GM23248 (cell line): ENCODE measurements at places on chromosomes 16 and 17. TPM values are rescaled to one million over a fixed set of nuclear protein-coding genes. Genes with fewer than 3 reads are reported as not detected.
A peak's percentile ranks its signal among the peaks of the same experiment; 100 is the strongest.

DNA sequence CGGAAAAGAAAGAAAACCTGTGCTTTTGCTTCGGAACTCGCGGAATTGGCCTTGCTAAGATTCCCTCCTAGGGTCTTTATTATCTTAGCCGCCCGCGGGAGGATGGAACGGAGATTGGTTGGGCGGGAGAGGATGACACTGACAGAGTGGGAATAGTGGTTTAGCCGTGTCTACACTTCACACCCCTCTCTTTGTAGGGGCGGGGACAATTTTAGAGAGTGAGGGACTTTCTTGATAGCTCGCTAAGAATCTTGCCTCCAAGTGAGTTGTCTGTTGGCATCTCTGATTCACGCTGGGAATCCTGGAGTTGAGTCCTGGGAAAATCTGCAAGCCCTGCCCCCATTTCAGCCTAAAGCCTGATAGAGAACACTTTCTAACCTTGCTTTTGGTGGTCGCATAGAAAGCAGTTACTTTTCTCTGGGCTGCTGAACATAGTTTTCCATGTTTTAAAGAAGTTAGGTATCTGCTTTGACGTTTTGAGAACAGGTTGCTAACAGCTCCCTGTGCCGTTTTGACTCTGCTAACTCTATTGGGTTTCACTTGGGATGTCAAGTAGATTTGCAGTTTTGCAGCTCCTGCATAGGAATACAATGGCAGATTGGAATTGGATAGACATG lies 697 bp downstream of the NOL11 start:
- peak overlapping the region; percentile 100 for H3K4me3 ChIP-seq
- H3K4me1 ChIP-seq, result peaks cover 15% of the 10 kb centered on the region; the same call in 1 of the 2 replicates
- H3K36me3 ChIP-seq, result peaks cover 17% of the 10 kb centered on the region
- peak; percentile 73 for DNase-seq
- peak overlapping the region; percentile 89 for H3K27ac ChIP-seq

DNAAF8 gene
- 1.7 and 2.3 TPM in 2 replicates for polyA plus RNA-seq

EPOP gene
- polyA plus RNA-seq, result 1.0 and 1.2 TPM in 2 replicates

DNA sequence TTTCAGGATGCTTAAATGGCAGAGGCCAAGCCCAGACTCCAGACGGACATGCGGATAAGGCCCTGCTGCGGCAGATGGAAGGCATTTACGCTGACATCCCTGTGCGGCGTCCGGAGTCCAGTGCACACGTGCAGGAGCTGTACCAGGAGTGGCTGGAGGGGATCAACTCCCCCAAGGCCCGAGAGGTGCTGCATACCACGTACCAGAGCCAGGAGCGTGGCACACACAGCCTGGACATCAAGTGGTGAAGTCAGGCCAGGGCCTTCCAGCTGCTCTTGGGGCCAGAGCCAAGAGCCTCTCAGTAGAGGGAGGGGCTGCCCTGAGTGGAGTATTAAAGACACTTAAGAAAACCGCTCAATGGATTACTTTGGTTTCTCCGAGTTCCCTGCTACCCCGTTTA lies 29.4 kb downstream of the NARF start:
- no peak for DNase-seq
- peaks cover 6% of the 10 kb centered on the region; the same call in 1 of the 2 replicates for H3K36me3 ChIP-seq
- H3K4me1 ChIP-seq, result peaks cover 18% of the 10 kb centered on the region
- H3K27ac ChIP-seq, result no peak overlapping the region
- no peak overlapping the region for H3K4me3 ChIP-seq
- no peaks in the 10 kb centered on the region for H3K27me3 ChIP-seq

ATP1B2 gene
- 0.24 TPM in 1 of 2 replicates, not detected in the other for polyA plus RNA-seq

SMIM36 gene
- polyA plus RNA-seq, result not detected in 2 replicates

GRCh38 chr16:51834133-51834532 lies 683.1 kb upstream of the SALL1 start:
- no peak overlapping the region for H3K27ac ChIP-seq
- H3K4me1 ChIP-seq, result no peaks in the 10 kb centered on the region; the same call in 1 of the 2 replicates
- peak overlapping the region; percentile 66 for H3K4me3 ChIP-seq

DNA sequence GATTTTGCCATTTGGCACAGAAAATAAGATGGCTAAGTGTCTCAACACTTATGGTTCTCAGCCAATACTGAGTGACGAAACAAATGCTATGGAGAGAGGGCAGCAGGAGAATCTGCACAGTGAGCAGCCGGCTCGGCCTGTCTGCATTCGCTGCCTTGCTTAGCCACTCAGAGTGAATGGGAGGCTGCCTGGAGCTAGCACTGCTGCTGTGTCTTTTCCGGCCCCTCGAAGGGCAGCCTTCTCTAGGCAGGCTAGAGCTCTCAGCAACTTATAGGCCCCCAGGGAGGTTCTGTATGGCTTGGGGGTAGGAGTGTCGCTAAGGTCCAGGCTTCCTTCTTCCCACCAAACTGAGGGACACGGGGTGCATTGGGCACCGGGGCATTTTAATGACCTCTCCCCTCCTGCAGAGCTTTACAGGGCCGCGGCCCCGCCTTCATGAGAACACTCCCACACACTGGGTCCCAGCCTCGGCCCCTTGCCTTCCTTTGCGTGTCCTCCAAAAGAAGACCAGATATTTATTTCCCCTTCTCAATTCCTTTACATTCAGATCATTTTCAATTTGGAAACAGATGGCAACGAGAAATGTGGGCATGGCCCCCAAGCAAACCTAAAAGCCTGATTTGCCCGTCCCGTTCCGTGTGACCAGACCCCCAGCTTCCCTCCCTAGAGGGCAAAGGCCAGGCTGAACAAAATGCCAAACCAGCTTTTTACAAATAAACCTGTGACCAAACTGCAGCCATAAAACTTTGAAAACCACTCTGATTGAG lies 670.9 kb downstream of the TOX3 start:
- H3K4me3 ChIP-seq, result no peak overlapping the region
- no peak for DNase-seq
- H3K36me3 ChIP-seq, result no peaks in the 10 kb centered on the region
- no peak overlapping the region for H3K27ac ChIP-seq

DNA sequence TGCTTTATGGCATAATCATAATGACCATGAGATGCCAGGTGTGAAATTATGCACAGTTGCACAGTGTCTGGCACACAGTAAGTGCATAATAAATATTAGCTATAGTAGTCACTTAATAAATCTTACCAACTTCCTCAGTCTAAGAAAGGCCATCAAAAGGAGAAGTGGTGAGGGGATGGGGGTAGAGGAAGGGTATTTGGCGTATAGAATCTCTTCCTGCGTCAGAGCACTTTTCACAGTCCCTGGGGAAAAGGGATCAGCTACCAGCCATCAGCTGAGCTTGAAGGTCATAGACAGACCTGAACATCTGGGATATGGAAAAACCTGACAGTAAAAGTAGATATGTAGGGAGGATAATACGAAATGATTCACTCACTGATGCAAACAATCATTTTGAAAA lies 5.8 kb downstream of the CRHR1 start:
- DNase-seq, result no peak
- H3K27me3 ChIP-seq, result peaks cover 52% of the 10 kb centered on the region
- H3K4me3 ChIP-seq, result no peak overlapping the region
- H3K27ac ChIP-seq, result no peak overlapping the region
- H3K4me1 ChIP-seq, result no peaks in the 10 kb centered on the region
- H3K36me3 ChIP-seq, result no peaks in the 10 kb centered on the region

GRCh38 chr16:75188832-75189477 lies 18.0 kb downstream of the CTRB2 start:
- no peak overlapping the region for H3K27ac ChIP-seq
- no peak overlapping the region for H3K4me3 ChIP-seq
- H3K27me3 ChIP-seq, result no peaks in the 10 kb centered on the region
- no peaks in the 10 kb centered on the region for H3K4me1 ChIP-seq

DNA sequence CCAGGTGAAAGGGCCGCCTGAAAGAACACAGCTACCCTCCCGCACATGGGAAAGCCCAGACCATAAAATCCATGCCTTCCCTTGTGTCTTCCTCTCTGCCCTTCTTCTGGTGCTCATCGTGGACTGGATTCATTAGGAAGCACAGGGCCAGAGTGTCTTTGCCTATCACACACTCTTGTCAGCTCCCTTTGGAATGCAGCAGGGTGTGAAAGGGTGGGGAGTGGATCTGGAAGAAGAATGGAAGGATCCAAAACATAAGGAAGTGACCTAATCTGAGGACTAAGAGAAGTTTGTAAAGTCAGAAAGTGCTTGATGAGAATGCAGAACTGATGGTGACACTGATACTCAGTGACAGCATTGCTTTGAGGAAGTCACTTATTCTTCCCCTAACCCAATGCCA lies 1147.3 kb upstream of the GOT2 start:
- no peaks in the 10 kb centered on the region for H3K27me3 ChIP-seq
- no peak overlapping the region for H3K4me3 ChIP-seq
- no peak overlapping the region for H3K27ac ChIP-seq
- DNase-seq, result no peak
- H3K36me3 ChIP-seq, result no peaks in the 10 kb centered on the region

ABCA9 gene
- 0.24 and 0.41 TPM in 2 replicates for polyA plus RNA-seq

CFAP119 gene
- polyA plus RNA-seq, result 4.1 and 4.6 TPM in 2 replicates

DNA sequence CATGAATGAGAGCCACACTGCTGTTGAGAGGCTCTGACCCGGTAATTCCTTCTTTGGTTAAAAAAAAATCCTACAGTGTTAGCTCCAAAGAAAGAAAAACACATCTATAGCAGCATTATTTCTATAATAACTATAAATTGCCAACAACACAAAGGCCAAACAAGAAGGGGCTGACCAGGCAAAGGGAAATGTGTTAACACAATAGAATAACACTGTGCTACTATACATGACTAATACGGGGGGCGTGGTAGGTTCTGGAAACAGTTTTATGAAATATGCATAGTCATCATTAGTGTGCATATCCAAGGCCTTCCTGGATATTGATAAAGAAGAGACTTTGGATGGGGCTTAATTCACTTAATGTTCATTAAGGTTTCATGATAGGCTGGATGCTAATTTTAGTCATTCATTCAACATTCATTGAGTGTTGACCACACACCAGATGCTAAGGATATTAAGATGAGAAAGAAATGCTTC lies 50.0 kb upstream of the CCL1 start:
- H3K4me3 ChIP-seq, result no peak overlapping the region
- no peaks in the 10 kb centered on the region for H3K36me3 ChIP-seq
- no peak overlapping the region for H3K27ac ChIP-seq

- no peak for DNase-seq
- no peaks in the 10 kb centered on the region for H3K36me3 ChIP-seq
- no peaks in the 10 kb centered on the region for H3K4me1 ChIP-seq
- H3K4me3 ChIP-seq, result no peak overlapping the region
- H3K27me3 ChIP-seq, result no peaks in the 10 kb centered on the region
Observed at GRCh38 chr16:79836144-79836543, 235.6 kb upstream of the MAF start.

VASN gene
- polyA plus RNA-seq, result 160 and 169 TPM in 2 replicates

DNA sequence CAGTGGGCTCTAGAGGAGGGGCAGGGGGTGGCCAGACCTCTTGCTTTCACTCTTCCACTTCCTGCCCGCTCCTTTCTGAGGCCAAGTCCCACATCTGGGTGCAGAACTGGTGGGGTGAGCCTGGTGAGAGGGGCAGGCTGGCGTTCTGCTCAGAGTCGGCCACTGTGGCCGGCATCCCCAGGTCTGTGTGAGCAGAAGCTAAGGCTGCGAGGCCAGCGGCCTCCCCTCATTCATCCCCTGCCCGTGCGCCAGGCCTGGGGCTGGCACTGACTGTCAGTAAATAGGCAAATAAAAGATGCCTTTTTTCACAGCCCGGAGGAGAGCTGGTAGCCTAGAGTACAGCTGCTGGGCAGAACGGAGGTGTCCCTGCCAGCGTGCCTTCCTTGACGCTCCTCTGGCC lies 1.2 kb downstream of the DEF8 start:
- peak overlapping the region; percentile 77 for H3K4me3 ChIP-seq
- no peak for DNase-seq
- peaks cover 4% of the 10 kb centered on the region; the same call in 1 of the 2 replicates for H3K4me1 ChIP-seq
- H3K27me3 ChIP-seq, result no peaks in the 10 kb centered on the region
- H3K27ac ChIP-seq, result no peak overlapping the region

- peaks cover 32% of the 10 kb centered on the region for H3K27me3 ChIP-seq
- no peaks in the 10 kb centered on the region for H3K4me1 ChIP-seq
- no peaks in the 10 kb centered on the region for H3K36me3 ChIP-seq
- H3K27ac ChIP-seq, result no peak overlapping the region
- no peak for DNase-seq
Observed at GRCh38 chr16:84159800-84160199, 14.7 kb downstream of the DNAAF1 start.

ABCA5 gene
- 8.5 and 9.4 TPM in 2 replicates for polyA plus RNA-seq

BIRC5 gene
- 42.3 and 44.4 TPM in 2 replicates for polyA plus RNA-seq

DNA sequence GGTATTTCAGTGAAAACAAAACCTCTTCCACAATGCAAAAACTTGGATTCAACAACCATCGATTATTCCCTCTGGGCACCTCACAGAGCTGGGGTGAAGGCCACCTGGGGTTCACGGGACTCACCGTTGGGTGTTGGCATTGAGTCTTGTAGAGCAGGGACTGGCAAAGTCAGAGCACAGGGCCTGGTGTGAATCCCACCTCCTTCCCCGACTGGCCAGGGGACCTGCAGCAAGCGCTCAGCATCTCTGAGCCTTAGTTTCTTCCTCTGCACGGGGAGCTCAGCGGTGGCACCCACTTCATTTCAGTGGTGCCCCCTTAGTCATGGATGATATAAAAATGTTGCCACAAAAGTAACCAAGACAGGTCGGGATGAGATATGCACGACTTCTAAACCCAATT lies 100.4 kb downstream of the METRNL start:
- H3K4me1 ChIP-seq, result no peaks in the 10 kb centered on the region; the same call in 1 of the 2 replicates
- H3K27ac ChIP-seq, result no peak overlapping the region

TP53TG3C gene
- polyA plus RNA-seq, result not detected in 2 replicates

GRCh38 chr16:4113358-4114256 lies 2.6 kb downstream of the ADCY9 start:
- H3K27me3 ChIP-seq, result no peaks in the 10 kb centered on the region
- DNase-seq, result peak; percentile 32
- H3K4me3 ChIP-seq, result peak overlapping the region; percentile 71
- no peaks in the 10 kb centered on the region for H3K36me3 ChIP-seq

DNA sequence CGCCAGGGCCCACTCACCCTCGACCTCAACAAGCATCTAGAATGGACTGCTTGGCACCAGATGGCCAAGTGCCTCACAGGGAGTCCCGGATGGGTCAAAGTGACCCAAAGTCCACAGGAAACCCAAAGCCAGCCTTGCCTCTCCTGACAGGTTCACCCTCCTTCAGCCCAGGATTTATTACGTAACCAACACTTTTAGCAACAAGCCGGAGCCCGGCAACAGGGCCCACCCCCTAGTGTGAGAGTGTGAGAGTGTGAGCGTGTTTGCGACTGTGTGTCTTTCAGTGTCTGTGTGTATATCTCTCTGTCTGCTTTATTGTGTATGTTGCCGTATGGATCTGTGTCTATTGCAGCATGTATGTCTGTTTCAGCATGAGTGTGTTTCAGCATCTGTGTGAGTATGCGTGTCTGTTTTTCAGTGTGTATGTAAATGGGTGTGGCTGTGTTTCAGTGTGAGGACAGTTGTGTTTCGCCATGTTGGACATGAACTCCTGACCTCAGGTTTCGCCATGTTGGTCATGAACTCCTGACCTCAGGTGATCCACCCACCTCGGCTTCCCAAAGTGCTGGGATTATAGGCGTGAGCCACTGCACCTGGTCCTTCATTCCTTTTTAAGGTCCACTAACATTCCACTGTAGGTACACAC lies 13.7 kb upstream of the PEMT start:
- H3K4me3 ChIP-seq, result peak overlapping the region; percentile 17; the same call in 1 of the 2 replicates
- peak; percentile 26 for DNase-seq
- H3K27me3 ChIP-seq, result no peaks in the 10 kb centered on the region
- H3K36me3 ChIP-seq, result no peaks in the 10 kb centered on the region
- H3K4me1 ChIP-seq, result peaks cover 18% of the 10 kb centered on the region
- H3K27ac ChIP-seq, result peak overlapping the region; percentile 71

GRCh38 chr16:52976539-52977167 lies 76.0 kb downstream of the CHD9NB start:
- DNase-seq, result peak; percentile 50
- no peaks in the 10 kb centered on the region for H3K27me3 ChIP-seq
- no peak overlapping the region for H3K27ac ChIP-seq
- H3K4me1 ChIP-seq, result no peaks in the 10 kb centered on the region

GRCh38 chr17:82441691-82442487 lies 8.7 kb downstream of the CYBC1 start:
- no peaks in the 10 kb centered on the region for H3K36me3 ChIP-seq
- no peak overlapping the region for H3K4me3 ChIP-seq
- no peak for DNase-seq
- no peak overlapping the region for H3K27ac ChIP-seq
- no peaks in the 10 kb centered on the region for H3K27me3 ChIP-seq
